ENCODE measurements at places on chromosomes 5 and 9.

DNA sequence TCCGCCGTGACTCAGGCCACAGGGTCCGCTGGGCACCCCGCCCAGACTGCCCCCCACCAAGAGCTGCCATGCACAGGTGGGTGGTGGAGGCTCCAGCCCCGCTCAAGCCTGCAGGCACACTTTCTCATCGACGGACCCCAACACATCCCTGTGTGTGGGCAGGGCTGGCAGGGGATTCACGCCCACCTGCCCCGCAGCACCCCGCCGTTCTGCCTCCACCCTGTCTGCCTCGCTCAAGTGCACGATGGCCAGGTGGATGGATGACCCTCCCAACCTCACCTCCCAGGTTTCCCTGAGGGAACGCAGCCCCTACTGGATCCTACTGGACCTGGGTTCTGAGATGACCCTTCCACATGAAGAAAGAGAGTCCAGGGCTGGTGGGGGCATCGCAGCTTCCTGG lies 26.1 kb upstream of the FCN1 start:
- no peak for DNase-seq

- DNase-seq = no peak
Observed at GRCh38 chr5:181036816-181037364, 3.2 kb upstream of the BTNL9 start.

DNA sequence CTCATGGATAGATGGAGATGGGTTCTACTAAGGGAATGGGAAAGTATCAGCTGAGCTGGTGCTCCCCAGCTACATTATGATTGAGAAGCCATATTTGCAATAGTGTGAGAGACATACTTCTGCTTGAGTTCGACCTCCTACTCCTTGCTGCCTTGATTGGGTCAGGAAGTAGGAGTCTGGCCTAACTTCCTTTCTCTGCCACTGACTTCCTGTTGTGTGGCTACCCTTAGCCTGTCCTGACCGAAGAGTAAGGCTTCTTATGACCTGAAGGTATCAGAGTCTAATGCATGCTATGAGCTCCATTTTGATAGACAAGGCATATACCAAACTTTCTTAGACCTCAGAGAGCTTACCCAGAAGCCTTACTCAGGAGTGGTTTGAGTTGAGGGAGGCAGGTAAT lies 53.9 kb downstream of the OSTF1 start:
- peak; percentile 11 for DNase-seq

- no peak for DNase-seq
Observed at GRCh38 chr5:73826301-73827105, 200.5 kb downstream of the ARHGEF28 start.

- no peak for DNase-seq
Observed at GRCh38 chr9:99241106-99241505, 19.0 kb downstream of the SEC61B start.

GRCh38 chr9:76716085-76716672 lies 48.1 kb upstream of the PCA3 start:
- no peak for DNase-seq

GRCh38 chr5:85453026-85453349 lies 1068.3 kb upstream of the EDIL3 start:
- DNase-seq = no peak

- DNase-seq = no peak
Observed at GRCh38 chr5:175493726-175494125, 15.4 kb downstream of the SFXN1 start.

DNA sequence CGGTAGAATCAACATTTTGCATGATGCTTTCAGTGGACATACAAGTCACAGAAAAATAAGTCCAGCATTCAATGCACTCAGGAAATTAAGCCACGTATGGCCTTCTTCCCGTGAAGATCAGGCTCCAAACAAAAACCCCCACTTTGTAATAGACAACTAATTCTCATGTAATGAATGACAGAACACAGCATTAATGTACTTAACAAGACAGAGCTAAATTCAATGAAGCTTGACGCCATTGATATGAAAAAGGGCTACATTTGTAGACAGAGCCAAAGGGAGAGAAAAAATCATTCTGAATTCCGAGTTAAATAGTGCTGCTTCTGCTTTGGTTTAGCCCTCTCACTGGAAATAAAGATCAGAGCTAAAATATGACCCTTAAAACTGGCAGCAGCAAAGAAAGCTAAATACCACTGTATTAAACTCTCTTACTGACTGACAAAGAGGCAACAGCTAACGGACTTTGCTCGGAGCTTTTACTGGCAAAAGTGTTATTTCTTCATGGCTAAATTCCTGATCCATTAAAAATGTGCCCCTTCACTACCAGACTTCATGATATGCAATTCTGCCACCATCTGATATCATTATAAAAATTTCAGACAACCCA lies 250.5 kb downstream of the BNC2 start:
- no peak for DNase-seq

GRCh38 chr5:1039706-1040260 lies 31.2 kb downstream of the NKD2 start:
- no peak for DNase-seq

GRCh38 chr5:154698763-154699162 lies 56.4 kb upstream of the LARP1 start:
- no peak for DNase-seq

DNA sequence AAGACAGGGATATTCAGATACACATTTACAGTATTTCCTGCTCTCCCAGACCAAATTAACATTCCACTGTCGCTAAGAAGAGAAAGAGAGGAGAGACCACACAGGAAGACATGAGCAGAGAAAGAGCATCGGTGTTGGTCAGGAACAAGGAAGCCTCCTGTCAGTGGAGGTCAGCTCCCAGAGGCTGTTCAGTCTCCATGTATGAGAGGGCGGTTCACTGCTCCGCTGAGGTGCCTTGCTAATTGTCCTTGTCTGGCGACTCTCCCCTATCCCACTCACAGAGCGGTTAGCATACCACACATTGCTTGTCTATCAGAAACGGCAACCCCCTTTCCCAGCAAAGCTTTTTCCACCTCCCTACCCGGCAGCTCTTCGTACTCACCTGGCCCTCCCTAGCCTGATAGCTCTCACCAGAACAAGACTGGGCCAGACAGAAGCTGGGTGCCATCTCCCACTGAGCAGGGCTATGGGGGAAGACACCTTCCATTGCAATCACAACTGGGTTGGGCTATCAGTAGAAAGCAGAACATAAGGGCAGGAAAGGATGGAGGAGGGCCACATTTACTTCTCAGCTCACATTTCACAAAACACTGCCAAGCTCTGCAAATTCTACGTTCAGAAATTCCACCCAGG lies 58.6 kb upstream of the LMNB1 start:
- DNase-seq = no peak

GRCh38 chr5:10366310-10367272 lies 13.1 kb downstream of the MARCHF6 start:
- DNase-seq = peak; percentile 41

Data from hematopoietic multipotent progenitor cell treated with erythropoietin and hydrocortisone succinate and interleukin-3 and kit ligand, for 8 days (in vitro differentiated cells).